Activated CD4-positive, alpha-beta T cell treated with anti-CD3 and anti-CD28 coated beads, Interleukin-2, Interleukin-4, amounts not matched to agents 100 ng/mL and 50 ng/mL, durations not matched to agents 16 hours and 8 hours (primary cell): ENCODE measurements at places on chromosomes 7 and 10.

DNA sequence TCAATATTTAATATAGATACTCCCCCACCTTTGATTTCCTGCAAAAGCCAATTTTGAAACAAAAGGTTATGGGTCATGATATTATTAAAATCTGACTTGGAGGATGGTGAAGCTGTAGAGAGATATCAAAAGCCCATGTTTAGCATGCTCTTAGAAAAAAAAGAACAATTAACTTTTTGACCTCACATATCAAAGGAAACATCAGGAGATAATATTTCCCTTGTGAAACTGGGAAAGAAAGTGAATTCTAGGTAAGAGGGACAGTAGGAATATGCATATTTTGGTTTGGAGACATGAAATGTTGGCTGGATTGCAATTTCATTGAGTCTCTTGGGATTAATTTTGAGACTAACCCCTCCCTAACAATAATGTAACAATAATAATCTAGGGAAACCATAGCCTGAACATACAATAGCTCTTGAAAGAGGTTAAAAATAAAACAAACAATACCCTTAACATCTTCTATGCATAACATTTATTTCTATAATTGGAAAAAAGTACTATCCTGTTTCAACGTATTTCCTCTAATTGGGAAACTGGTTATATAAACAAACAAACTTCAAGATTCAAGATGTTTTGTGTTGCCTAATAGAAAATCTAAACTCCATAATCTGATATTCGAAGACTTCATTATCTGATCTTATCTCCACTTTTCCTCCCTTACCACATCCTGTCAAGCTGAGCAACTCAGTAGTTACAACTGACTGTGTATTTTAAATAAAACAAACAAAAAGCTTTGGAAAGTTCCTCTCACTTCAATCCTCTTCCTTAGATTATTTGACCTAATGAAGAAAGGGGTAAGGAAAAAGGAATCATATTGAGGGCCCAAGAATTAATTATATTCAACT is 14.8 kb downstream of the TMEM26 start:
- no peak for DNase-seq

DNA sequence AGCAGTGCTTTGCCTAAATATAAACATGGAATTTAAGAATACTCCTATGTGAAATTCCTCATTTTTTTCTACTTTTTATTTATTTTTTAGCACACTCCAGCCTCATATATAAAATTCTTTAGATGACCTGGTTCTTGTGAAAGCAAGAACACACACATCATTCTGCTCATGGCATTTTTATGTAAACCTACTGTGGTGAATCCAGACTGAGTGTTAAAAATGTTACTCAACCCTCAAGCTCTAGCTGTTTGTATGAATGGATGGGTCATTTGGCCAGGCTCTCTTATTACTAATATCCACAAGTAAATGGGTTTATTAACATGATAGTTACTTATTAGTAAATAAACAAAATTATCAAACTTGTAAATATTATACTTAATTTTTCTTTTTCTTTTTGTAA is 551.7 kb upstream of the LRRN3 start:
- DNase-seq = no peak

DNA sequence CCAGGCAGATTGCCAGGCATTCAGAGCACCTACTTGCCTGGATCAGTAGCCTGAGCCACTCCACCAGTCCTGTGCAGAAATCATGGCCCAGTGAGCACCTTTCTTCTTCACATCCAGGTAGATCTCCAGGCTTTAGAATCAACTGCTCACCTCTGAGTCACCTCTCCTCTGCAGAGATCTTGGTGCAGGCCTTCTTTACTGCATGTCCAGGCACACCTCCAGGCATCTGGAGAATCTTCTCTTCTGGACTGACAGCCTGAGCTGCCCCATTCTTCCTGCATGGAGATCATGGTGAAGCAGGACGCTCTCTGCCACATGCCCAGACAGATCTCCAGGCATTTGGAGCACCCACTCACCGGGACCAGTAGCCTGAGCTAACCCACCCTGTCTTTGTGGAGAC is 894.5 kb upstream of the MBL2 start:
- no peak for DNase-seq

- DNase-seq = no peak
Observed at GRCh38 chr10:49387071-49387470, 8.8 kb downstream of the DRGX start.

- peak; percentile 30 for DNase-seq
Observed at GRCh38 chr10:114103284-114103683, 59.6 kb downstream of the ADRB1 start.

- no peak for DNase-seq
Observed at GRCh38 chr10:109875151-109875568, 48.2 kb downstream of the XPNPEP1 start.

GRCh38 chr7:73856941-73857340 is 4.0 kb upstream of the TMEM270 start:
- DNase-seq = no peak

DNA sequence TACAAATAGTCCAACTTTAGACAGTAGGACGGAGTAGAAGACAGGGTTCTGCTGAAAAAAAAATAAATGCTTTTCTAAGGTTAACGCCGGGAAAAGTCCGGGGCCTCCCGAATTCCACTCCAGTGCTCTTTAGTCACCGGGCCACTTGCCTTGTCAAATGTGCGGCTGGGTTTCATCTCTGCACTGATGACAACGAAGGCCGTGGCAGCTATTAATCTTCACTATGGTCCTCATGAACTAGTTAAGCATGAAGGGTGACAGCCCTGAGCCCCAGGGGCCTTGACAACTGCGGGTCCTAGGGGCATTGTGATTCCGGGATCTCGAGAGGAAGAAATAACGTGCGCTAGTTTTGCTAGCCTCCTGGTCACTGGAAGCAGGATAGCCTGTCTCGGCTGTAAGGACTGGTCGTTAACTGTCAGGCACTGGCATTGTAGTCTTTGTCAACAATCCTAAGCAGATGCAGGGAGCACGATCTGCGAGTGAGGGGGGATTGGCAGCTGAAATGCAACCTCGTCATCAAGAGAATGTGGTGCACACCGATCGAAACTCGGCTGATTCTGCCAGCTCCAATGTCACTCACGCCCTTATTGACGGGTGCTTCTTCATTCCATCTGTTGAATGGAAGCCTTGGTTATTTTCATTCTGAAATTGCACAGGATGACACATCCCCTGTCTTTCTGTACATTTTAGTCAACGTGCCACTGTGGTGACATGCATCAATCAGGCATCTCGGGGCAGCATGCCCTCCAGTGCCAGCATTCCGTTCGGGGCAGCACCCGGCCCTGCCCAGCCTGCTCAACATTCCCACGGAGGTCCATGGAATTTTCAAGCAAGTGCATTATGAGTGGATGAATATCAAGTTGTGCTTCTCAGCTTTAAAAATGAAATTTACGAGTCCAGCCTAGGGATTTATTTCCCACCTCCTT is 51.6 kb upstream of the MGMT start:
- no peak for DNase-seq

DNA sequence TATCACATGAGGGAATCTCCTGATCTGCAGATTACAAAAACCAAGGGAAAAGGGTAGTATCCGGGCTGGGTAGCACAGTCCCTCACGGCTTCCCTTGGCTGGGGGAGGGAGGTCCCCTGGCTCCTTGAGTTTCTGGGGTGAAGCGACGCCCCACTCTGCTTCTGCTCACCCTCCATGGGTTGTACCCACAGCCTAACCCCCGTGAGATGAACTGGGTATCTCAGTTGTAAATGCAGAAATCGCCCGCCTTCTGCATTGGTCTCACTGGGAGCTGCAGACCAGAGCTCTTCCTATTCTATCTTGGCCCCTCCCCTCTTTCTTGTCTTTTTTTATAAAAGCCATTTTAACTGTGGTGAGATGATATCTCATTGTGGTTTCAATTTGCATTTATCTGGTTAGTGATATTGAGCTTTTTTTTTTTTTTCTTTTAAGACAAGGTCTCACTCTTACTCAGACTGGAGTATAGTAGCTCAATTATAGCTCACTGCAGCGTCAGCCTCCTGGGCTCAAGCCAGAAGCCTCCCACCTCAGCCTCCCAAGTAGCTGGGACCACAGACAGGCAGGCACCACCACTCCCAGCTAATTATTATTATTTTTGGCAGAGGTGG is 87.8 kb downstream of the ABCC2 start:
- DNase-seq = peak; percentile 72

DNA sequence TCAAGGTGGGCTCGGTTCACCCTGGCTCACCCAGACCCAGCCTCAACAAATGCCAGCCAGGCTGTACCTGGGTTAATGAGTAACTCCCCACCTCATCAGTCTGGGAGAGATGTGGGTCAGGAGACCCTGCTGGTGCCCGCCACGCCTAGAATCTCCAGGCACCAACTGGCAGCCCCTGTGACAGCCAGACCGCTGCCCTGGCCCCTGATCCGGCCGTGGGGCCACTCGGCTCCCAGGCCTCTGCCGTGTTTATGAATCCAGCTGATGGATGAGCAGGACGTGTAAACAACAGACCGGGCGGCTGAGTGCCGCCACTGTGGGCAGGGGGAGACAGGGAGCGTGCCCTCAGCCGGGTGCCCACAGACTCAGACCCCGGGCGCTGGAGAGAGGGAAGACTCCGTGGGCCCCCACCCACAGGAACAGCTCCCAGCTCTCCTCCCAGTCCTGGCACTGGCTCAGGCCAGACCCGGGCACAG is 34.0 kb upstream of the PDGFA start:
- no peak for DNase-seq

DNA sequence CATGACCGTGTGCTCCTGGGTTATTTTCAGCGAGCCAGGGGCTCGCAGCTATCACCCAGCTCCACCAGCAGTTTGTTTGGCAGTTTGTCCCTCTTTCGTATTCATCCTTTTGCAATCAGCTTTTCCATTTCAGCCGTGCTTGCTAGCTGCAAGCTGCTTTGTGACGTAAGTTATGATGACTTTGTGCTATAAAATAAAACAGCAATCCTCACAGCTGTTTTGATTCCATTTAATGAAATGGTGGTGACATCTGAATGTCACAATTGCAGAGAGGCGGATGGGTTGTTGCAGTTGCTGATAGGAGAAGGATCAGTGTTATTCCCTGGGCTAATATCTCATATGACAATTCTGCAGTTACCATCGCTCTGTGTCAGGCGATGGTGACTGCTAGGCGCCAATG is 251.7 kb downstream of the SNX10 start:
- no peak for DNase-seq

DNA sequence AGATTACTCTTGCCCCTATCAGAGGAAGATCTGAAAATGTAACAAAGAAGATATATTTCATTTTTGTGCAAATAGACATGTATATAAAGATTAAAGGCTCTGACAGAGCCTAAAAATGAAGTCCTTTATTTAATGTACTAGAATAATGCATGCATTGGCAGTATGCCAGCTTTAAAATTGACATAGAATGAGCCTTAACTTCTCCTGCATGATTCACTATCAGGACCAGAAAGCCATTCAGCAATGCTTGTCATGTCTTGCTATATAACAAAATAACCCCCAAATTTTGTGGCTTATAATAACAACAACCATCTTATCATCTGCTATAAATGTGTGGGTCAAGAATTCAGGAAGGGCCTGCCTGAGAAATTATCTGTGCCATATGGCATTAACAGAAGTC is 411.9 kb downstream of the GRM8 start:
- DNase-seq = no peak

DNA sequence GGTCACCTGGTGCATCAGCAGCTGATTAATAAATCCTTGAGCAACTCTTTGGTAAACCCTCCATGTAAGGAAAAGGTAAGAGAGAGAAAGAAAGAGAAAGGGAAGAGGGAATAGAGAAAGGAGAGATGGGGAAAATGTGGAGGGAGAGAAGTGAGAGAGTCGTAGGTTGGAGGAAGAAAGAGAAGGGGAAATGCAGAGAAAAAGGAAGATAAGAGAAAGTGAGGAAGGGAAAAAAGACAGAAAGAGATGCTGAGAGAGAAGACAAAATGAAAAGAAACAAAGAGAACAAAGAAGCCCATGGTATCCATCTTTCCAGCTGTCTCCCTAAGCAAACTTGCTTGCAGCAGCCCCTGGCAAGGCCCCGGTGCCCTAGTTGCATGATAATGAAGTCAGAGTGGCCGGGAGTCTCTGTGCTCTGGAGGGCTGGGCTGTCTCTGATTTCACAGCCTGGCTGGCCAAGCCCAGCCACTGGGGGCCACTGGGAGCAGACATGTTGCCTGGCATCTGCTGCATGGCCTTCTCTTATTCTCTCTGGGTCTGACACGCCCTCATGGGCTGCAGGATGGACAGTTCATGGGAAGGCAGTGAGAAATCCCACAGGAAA is 48.4 kb downstream of the PRR15 start:
- no peak for DNase-seq

DNA sequence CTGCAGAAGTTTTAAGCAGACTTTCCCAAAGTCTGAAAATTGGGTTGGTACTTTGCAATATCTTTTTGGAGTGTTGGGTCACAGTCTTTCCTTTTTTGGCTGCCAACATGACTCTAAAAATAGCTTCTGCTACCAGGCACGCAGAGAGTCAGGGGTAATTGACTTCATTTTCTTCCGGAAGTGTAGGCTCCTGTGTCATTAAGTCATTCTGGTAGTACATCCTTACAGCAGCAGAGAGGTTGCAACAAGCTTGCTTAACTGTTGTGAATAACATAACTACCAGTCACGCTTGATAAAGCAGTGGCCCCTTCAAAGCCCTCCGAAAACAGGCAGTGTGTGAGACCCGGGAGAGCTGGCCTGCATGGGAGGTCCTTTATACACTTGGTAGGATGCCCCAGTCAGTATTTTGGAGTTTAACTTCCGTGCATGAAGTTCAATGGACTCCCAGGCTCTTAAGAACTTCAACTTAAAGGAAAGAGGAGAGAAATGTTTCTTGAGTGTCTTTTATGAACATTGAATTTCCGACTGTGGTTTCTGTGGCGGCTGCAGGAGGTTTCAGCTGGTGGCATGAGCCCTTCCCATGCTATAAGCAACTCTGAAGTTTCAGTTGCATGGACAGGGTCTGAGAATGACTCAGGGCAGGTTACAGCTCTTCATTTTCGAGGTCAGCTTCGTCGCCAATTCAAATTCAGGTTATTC is 310.7 kb downstream of the GALNT17 start:
- DNase-seq = no peak

DNA sequence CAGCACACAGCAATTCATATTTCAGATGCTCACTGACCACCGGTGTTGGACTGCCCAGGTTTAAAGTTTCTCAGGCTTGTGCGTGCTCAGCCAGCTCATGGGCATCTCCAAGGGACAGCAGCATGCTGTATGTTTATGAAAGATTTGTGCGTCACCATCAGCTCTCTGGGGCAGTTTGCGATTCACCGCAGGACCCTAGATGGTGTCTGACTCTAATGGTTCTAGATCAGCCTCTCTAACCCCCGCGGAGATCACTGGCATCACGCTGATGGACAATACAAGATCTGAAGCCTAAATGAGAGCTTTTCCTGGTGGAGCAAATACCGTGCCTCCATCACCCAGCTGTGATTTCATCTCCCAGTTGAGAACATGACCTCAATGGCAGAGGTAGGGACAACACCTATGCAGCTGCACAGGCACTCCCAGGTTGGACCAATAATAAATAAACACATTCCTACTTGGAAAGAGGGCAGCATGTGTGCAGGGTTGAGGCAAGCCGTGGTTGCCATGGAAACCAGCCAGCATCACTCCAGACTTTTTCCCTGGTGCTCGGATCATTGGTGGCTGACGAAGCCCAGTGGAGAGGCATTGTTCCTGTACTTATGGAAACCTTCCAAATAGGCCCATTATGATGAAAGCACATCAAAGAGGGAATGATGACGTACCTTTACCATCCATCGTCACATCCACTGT is 253.6 kb downstream of the KCNMA1 start:
- DNase-seq = no peak

- no peak for DNase-seq
Observed at GRCh38 chr7:1742555-1743303, 72.7 kb downstream of the ELFN1 start.
